ENCODE measurements at places on chromosomes 12 and 14.

DNA sequence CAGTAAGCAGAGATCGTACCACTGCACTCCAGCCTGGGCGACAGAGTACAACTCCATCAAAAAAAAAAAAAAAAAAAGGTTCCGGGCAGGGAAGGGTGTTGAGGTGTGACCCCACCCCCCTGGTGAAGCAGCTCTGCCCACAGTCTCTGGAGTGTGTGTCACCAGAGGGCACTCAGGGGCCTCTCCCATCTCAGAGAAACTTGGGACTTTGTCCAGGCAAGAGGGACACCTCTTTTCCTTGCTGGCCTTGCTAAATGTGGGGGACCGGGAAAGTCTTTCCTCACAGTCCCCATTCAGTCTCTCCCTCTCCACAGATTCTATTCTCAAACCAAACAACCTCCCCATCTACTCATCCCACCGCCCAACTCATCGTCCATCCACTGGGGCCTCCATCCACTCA lies 43.6 kb downstream of the RFLNA start:
- DNase-seq, result no peak

DNA sequence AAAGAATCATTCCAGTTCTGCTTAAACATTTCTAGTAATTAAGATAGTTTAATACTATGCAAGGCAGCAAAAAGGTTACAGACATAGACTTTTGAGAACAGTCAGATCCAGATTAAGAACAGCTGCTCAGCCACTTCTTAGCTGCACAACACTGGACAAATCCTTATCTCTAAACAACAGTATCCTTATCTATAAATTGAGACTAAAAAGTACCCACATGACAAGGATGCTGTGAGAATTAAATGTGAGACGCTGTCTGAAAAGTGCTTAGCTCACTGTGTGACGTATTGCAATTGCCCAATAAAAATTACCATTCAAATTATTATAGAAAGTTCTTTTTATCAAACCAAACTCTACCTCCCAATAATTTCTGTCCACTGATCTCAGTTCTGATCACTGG lies 35.5 kb downstream of the BORCS5 start:
- no peak for DNase-seq

- no peak for DNase-seq
Measured at GRCh38 chr12:54598970-54599369, 10.5 kb upstream of the PPP1R1A start.

DNA sequence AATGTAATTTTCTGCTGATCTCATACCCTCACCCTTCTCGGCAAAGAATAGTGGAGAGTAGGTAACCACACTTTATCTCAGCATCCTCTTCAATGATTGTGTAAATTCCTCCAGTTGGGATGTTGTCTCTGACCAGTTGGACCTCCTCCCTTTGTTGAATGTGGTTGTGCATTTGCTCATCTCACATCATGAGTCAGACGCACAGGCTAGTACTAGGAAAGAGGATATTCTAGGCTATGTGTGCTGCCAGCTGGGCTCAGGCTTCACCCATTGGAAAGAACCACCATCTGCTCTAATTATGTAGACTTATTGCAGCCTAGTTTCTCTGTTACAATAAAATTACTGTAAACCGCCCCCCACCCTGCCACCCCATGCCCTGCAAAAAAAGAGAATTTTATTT lies 90.3 kb downstream of the LMO3 start:
- DNase-seq, result no peak

DNA sequence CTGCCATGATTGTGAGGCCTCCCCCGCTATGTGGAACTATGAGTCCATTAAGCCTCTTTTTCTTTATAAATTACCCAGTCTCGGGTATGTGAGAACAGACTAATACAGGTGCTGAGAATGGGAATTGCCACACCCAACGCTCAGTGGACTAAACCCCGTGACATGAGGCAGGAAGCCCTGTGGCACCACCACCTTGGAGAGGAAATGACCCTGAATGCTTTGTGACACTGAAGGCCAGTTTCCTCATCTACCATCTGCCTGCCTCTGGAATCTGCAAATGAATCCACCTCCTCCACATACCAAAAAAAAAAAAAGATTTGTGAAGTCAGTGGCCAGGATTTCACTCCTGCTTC lies 41.6 kb downstream of the NT5DC3 start:
- DNase-seq, result no peak

- no peak for DNase-seq
Measured at GRCh38 chr12:104903648-104904423, 54.3 kb downstream of the SLC41A2 start.

DNA sequence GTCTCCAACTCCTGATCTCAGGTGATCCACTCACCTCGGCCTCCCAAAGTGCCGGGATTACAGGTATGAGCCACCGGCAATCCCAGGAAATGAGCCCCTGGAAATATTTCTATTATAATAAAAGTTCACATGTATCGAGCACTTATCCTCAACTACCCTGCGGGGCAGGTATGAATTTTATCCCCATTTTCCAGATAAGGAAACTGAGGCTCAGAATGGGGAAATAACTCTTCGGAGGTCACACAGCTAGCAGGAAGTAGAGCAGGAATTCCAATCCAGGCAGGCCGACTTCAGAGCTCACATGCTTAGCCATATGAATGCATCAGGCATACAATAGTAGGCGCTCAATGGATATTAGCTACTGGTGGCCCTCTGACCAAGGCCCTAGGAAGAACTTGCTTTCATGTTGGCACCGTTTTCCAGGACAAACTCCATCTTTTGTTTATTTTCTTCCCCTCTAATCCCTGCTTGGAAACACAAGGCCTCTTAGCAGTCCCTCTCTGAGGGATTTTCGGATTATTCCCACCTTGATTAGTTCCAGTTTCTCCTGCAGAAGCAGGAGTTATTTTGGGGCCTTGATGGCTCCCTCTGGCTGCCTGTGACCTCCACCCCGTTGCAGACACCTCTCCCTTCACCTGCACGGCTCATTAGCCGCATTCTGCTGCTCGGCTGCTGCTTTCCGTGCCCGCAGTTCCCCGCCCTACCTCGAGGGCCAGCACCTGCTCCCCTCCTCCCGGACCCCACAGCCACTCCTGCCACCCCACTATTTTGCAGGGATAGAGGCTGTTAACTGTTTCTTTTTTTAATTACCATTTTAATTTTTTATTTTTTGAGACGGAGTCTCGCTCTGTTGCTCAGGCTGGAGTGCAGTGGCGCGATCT lies 18.7 kb upstream of the POP5 start:
- no peak for DNase-seq

DNA sequence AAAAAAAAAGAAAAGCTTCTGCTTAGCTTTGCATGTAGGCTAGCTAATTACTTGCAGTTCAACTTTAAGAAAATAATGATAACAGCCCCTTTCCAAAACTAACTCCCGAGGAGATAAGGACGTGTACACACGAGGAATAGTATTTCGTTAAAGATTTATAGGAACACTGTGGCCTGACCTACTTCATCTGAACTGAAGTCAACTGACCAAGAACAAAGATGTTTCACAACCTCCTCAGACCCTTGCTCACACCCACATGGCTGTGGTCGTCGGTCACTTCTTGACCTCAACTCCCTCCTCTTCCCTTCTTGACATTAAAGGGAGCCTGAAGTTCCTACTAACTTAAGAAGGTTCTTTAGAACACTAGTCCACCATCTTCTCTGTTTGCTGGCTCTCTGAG lies 25.3 kb upstream of the FAM181A start:
- no peak for DNase-seq

GRCh38 chr12:126773012-126773411 lies 1494.0 kb upstream of the TMEM132C start:
- no peak for DNase-seq

GRCh38 chr12:5905757-5906156 lies 39.3 kb downstream of the ANO2 start:
- DNase-seq, result no peak

GRCh38 chr14:38145142-38145541 lies 62.6 kb upstream of the SSTR1 start:
- no peak for DNase-seq

- no peak for DNase-seq
Measured at GRCh38 chr12:14605401-14605989, 37.8 kb upstream of the PLBD1 start.

DNA sequence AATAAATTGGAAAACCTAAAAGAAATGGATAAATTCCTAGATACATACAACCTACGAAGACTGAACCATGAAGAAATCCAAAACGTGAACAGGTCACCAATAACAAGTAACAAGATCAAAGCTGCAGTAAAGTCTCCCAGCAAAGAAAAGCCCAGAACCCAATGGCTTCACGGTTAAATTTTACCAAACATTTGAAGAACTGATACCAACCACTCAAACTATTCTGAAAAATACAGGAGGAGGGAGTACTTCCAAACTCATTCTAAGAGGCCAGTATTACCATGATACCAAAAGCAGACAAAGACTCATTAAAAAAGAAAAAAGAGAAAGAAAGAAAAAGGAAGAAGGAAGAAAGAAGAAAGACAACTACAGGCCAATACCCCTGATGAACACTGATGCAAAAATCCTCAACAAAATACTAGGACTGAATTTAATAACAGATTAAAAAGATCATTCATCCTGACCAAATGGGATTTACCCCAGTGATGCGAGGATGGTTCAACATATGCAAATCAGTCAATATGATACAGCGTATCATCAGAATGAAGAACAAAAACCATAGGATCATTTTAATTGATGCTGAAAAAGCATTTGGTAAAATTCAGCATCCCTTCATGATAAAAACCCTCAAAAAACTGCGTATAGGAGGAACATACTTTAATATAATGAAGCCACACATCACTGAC lies 26.9 kb upstream of the CCDC88C start:
- DNase-seq, result no peak

GRCh38 chr14:87492561-87492960 lies 500.4 kb downstream of the GALC start:
- DNase-seq, result no peak

DNA sequence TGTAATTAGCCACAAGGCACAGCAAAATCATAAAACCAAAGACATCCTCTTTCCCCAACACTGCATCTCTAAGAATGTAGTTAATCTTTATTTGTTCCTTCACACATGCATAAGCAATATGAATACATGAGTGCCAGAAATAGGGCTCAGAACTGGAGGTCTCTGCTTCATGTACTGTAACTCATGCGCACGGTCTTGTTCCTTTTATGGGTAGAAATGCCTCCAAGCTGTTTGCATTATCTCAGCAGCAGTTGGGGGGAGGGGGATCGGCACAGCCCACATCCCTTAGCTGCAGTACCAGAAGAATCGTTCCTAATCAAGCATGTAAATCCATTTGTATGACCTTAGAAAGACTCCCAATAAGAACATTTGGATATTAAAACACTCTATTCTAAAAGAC lies 20.0 kb downstream of the RHOJ start:
- DNase-seq, result no peak

DNA sequence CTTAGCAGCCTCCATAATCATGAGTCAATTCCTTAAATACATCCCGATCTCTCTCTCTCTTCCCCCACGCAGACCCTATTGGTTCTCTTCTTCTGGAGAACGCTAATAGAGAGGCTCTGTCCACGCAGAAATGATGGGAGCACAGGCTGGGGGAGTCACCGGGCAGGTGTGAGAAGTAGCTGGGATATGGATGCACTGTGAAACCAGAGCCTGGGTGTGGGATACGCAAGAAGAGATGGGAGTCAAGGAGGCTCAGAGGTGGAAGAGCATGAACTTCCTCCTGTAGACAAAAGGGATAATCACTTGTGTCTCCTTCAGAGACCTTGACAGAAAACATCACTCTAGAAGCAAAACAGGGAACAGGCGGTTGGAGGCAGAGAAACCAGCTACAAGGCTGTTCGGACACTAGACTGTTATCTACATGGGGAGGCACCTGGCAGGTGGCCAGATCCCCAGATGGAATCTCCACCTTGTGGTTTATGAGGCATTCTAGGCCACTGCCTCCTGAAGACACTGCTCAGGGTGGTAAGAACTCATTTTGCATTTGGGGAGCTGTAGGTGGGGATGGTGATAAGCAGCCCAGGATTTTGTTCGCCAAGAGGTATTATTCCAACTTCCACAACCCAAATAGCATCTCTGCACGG lies 7.2 kb upstream of the SELPLG start:
- no peak for DNase-seq

DNA sequence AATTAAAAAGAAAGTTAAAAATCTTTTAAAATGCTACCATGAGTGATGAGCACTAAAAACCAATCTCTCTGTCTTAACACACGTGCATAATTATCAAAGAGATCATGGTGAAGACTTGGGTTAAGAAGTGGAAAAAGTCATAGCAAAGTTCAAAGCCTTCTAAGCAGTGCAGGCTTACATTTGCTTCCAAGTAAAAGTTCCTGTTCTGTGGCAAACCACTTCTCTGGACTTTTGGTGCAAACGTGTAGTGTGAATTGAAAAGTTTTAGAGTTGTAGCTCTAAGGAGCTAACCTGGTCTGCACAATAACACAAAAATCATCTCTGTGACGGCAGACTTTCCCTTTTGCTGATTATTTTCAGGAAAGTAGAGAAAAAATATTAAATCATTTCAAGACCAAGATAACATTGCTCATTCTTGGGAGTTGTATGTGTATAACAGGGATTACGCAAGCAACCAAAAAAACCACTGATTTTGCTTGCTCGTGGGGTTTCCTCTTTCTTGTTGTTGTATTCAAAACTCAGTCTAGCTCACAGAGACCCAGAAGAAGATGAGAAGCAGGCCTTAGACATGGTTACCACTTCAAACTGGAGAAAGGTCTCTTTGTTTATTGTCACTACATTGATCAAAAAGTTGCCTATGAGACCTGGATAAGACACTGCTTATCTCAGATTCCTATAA lies 2.3 kb upstream of the GLIPR1 start:
- DNase-seq, result no peak

DNA sequence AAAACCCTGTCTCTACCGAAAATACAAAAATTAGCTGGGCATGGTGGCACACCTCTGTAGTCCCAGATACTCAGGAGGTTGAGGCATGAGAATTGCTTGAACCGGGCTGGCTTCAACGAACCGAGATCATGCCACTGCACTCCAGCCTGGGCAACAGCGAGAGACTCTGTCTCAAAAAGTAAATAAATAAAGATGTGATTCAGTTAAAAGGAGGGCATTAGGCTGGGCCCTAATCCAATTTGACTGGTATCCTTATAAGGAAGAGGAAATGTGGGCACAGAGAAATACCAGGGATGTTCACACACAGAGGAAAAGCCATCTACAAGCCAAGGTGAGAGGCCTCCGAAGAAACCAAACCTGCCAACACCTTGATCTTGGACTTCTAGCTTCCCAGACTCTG lies 10.1 kb upstream of the DCAF4 start:
- no peak for DNase-seq

DNA sequence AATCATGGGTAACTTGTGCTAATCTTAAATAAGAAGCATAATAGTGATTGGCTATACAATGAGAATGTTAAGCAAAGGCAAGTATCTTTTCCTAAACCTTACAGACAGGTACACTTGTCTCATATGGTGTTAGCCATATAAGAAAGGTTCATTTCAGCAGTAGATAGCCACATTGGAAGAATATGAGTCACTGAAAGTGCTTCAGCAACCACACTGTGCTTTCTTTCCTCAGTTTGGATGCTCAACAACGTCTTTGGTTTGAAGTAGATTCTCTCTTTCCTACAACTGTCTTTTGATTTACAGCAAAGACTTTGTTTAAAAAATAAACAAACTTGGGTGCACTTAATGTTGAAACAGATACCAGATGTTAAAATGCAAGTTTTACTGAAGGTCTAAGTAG lies 8.9 kb downstream of the DDHD1 start:
- DNase-seq, result no peak
